Esophagus muscularis mucosa (tissue), 4 donors: ENCODE measurements at places on chromosomes 6 and 20. TPM values are rescaled to one million over a fixed set of nuclear protein-coding genes. Genes with fewer than 3 reads are reported as not detected.

RWDD1 gene
- 76.4 TPM for total RNA-seq

DIDO1 gene
- total RNA-seq = 61.6 TPM

HLA-A gene
- total RNA-seq = 506 TPM

SSR1 gene
- 41.3 TPM for total RNA-seq

SMIM8 gene
- total RNA-seq = 8.9 TPM

PCMTD2 gene
- 48.8 TPM for total RNA-seq

SAMD5 gene
- total RNA-seq = 0.86 TPM

VPS52 gene
- 34.9 TPM for total RNA-seq

ESF1 gene
- total RNA-seq = 16.2 TPM

EGFL8 gene
- 8.1 TPM for total RNA-seq

KHDC1L gene
- total RNA-seq = 0.83 TPM

TRIM10 gene
- total RNA-seq = not detected

GMPR gene
- total RNA-seq = 69.7 TPM

PRKN gene
- total RNA-seq = 11.4 TPM

WFDC13 gene
- total RNA-seq = not detected

RIMS1 gene
- total RNA-seq = 88.6 TPM

NKAIN4 gene
- total RNA-seq = not detected

PRR18 gene
- not detected for total RNA-seq

RAD21L1 gene
- total RNA-seq = not detected

CDH4 gene
- 0.50 TPM for total RNA-seq

TNFRSF6B gene
- total RNA-seq = 37.5 TPM

ANGPT4 gene
- 0.46 TPM for total RNA-seq

CYP39A1 gene
- 10.4 TPM for total RNA-seq

ITCH gene
- total RNA-seq = 53.2 TPM

SOD2 gene
- total RNA-seq = 426 TPM

SERAC1 gene
- total RNA-seq = 19.9 TPM

RIN2 gene
- total RNA-seq = 65.1 TPM

WASF1 gene
- 11.6 TPM for total RNA-seq

OSBPL2 gene
- 52.7 TPM for total RNA-seq

AHI1 gene
- 16.3 TPM for total RNA-seq

WFDC10B gene
- not detected for total RNA-seq

SIRPD gene
- total RNA-seq = not detected

FARS2 gene
- 15.5 TPM for total RNA-seq

CCN6 gene
- not detected for total RNA-seq

HSD17B8 gene
- 12.1 TPM for total RNA-seq

MCCD1 gene
- not detected for total RNA-seq

NCR2 gene
- total RNA-seq = not detected

ELOVL4 gene
- 2.2 TPM for total RNA-seq

GRM1 gene
- total RNA-seq = not detected

SMLR1 gene
- total RNA-seq = not detected

VNN1 gene
- 0.57 TPM for total RNA-seq
